ENCODE measurements at places on chromosomes 11 and 22. TPM values are rescaled to one million over a fixed set of nuclear protein-coding genes. Genes with fewer than 3 reads are reported as not detected.

DNA sequence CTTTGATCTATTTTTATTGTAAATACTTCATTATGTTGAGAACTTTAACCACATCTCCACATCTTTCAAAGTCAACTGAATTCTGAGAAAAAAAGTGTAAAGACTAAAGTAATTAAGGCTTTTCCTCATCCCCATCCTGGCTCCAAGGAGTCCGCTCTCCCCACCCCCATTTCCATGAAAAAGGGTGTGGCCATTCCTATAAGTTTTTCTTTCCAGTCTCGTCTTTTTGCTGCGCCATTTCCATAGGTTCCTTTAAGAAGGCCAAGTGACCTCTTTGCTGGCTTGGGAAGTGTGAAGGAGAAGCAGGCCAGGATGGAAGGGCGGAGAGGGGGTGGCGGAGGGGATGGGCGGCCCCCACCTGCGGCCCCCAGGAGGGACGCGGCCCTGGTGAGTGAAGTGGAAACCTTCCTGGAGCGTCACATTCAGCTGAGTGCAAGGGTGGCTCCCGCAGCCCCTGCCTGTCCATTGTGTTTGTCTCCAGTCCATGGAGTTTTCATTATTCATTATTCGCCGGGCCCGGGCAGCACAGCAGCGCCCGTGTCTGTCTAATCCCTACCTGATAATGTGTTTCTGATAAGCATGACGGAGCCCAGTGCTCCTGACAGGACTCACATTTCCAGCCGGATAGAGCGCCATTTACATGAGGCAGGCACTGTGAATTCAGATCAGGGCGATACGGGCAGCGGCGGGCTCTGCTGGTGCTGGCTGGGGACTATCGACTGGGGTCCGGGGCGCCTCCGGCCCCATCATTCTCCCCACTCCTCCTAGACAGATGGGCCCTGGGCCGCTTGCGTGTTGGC, 739.8 kb downstream of the OPCML start:
- H3K36me3 ChIP-seq, result no peaks in the 10 kb centered on the region
- no peaks in the 10 kb centered on the region for H3K4me1 ChIP-seq
- H3K4me3 ChIP-seq, result no peak overlapping the region
- DNase-seq, result no peak
- no peak overlapping the region for H3K27ac ChIP-seq

DNA sequence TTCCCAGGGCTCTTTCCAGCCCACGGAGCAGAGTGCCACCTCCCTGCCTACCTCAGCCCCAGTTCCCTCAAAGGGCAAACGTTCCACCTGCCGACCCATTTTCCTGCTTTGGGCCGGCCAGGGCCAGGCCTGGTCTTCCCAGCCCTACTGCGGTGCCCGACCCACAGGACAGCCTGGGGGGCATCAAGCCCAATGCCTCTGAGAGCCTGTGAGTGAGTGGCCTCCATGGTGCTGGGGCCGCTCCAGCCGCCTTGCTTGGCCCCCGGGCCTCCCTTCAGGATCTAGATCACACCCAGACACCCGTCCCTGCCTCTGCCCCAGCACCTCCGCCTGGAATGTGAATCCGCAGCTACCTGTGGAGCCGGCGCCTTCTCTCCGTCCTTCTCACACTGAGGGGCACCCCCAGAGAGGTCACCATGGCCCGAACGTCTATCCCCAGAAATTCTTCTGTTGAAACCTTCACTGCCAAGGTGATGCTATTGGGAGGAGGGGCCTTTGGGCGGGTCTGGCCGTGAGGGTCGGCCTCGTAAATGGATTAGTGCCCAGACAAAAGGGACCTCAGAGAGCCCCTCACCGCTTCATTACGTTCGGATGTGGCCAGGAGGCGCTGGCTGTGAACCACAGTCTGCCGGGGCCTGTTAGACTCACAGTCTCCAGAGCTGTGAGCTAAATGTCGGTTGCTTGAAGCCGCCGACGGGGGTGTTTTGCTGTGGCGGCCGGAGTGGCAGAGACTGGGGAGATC, 36.2 kb upstream of the BRSK2 start:
- no peaks in the 10 kb centered on the region for H3K4me1 ChIP-seq
- DNase-seq, result no peak
- no peaks in the 10 kb centered on the region for H3K36me3 ChIP-seq
- no peak overlapping the region for H3K4me3 ChIP-seq
- peaks cover 58% of the 10 kb centered on the region for H3K27me3 ChIP-seq
- H3K27ac ChIP-seq, result no peak overlapping the region

- DNase-seq, result no peak
- H3K27ac ChIP-seq, result no peak overlapping the region
- no peaks in the 10 kb centered on the region for H3K4me1 ChIP-seq
These were observed 86.2 kb downstream of the BTBD10 start for GRCh38 chr11:13376838-13377237.

DNA sequence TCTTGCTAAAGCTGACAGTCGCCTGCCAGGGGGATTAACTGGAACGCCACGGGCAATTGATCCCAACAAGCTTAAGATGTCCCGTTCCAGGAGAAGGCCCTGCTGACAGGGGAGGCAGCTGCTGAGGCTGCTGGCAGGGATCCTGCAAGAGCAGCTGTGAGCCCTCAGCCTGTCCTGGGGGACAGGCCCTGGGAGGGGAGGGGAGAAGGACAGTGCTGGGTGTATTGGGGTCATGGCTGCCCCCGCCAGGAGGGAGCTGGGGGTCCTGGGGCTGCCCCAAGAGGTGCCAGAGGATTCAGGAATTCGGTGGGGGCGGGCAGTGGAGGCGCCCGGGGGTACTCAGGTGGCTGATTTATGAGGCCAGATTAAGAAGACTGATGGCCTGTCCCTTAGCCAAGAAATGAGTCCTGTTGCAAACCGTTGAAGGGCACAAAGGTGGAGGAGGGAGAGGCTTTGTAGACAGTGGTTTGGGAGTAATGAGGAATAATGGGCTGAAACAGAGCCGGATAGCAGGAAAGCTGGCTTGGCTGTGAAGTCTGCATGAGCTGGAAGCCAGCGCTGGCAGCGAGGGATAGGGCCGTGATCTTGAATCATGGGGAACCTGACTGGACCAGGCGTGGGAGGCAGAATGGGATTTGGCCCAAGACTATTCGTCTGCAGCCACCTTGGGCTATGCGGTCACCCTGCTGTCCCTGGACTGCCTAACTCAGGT, 133.5 kb downstream of the CACNA1I start:
- no peak overlapping the region for H3K4me3 ChIP-seq
- peak; percentile 59 for DNase-seq
- H3K4me1 ChIP-seq, result no peaks in the 10 kb centered on the region
- H3K27ac ChIP-seq, result no peak overlapping the region

DNA sequence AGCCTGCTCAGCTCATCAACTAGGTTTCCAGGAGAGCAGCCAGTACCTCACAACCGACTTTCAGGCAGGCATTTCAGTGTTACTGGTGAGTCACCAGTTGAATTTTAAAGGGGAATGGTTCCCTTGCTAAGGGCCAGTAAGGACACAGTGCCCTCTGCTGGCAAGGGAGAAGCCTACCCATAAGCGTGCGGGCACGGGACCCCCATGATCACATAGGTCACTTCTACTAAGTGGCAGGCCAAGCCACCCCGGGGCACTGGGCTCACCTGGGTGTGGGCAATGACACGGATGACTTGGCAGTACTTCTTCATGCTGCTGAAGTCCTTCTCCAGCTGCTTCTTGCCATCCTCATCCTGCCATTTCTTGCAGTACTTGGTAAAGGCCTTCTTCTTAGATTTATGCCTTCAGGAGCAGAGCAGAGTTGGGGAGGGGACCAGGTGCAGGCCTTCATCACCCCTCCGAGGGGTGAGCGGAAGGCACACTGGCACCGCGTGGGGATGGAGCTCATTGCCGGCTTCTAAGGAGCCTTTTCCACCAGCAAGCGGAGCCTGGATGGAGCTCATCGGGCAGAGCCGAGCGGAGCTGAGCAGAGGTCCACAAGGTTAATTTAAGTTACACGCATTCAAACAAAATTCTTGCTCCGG, 2.9 kb downstream of the RPL3 start:
- DNase-seq, result no peak
- H3K4me1 ChIP-seq, result peaks cover 29% of the 10 kb centered on the region

DNA sequence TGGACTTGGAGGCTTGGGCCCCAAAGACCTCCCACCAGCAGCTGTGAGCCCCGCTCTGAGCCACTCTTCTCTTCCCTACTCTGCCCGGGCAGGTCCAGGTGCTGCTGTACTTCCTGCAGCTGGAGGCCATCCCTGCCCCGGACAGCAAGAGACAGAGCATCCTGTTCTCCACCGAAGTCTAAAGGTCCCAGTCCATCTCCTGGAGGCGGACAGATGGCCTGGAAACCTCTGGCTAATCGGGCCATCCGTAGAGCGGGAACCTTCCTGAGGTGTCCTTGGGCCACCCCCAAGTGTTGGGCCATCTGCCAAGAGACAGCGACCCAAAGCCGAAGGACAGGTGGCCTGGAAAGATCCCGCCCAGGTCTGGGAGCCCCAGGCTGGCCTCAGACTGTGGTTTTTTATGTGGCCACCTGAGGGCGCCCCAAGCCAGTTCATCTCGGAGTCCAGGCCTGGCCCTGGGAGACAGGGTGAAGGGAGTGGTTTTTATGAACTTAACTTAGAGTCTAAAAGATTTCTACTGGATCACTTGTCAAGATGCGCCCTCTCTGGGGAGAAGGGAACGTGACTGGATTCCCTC, 135.1 kb downstream of the BCR start:
- DNase-seq, result no peak
- no peak overlapping the region for H3K4me3 ChIP-seq
- H3K36me3 ChIP-seq, result no peaks in the 10 kb centered on the region
- no peaks in the 10 kb centered on the region for H3K27me3 ChIP-seq
- H3K27ac ChIP-seq, result no peak overlapping the region

The CNIH2 gene
- polyA plus RNA-seq, result 5.2 TPM

The OR51B4 gene
- not detected for polyA plus RNA-seq

The TSPO gene
- polyA plus RNA-seq, result 54.6 TPM

The MS4A18 gene
- not detected for polyA plus RNA-seq
